ENCODE measurements at places on chromosomes 2 and 18.
A peak's percentile ranks its signal among the peaks of the same experiment; 100 is the strongest.

- peak; percentile 11 for DNase-seq
Measured at GRCh38 chr2:46495231-46496030, 16.1 kb downstream of the TMEM247 start.

- no peak for DNase-seq
Measured at GRCh38 chr2:78498125-78498524, 527.4 kb upstream of the REG3G start.

DNA sequence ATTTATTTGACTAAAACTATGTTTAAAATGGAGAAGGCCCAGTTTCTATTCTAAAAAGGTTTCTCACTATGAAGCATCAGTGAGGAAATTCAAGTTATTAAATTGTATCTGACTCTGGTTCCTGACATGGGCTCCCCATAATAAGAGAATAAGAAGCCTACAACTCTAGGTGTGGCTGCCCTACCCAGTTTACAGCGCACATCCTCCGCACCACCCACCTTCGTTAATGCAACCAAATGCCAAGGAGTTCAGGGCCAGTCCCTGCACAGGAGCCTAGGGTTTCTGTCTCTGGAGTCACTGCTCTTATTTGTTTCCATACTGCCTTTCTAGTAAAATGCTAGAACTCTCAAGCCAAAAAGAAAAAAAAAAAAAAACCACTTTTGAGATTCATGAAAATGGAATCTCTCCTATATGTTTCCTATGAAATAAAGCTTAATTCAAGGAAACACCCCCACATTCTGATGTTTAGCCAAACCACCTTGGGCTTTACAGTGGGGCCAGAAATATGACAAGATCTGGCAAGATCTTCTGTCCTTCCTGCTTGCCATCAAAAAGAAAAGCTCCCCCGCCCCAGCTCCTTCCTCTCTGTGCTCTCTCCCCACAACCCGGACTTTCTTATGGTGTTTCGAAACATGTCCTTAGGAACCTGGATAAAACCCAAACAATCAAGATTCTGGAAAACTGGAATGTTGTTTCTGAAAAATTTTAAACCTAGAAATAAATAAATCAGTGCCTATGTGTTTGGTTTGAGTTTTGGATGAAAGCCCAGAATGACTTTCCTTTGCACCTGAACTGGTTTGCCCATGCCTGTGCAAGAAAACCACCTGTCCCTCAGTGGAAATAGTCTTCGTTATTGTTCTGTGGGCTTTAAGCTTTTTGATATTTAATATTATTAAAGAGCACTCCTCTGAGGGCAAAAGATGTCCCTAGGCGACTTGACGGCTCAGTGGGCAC, 136.7 kb downstream of the SP3 start:
- no peak for DNase-seq

GRCh38 chr2:136116813-136117390, 1.0 kb downstream of the CXCR4 start:
- no peak for DNase-seq

- no peak for DNase-seq
Measured at GRCh38 chr18:10148189-10148929, 234.5 kb downstream of the VAPA start.

- DNase-seq = no peak
Measured at GRCh38 chr2:6177811-6178210, 485.6 kb downstream of the SOX11 start.
